Activated naive CD4-positive, alpha-beta T cell (primary cell): ENCODE measurements at places on chromosomes 4 and X.

- DNase-seq = no peak
These were observed 34.2 kb upstream of the SLIT2 start for GRCh38 chr4:20217521-20217920.

DNA sequence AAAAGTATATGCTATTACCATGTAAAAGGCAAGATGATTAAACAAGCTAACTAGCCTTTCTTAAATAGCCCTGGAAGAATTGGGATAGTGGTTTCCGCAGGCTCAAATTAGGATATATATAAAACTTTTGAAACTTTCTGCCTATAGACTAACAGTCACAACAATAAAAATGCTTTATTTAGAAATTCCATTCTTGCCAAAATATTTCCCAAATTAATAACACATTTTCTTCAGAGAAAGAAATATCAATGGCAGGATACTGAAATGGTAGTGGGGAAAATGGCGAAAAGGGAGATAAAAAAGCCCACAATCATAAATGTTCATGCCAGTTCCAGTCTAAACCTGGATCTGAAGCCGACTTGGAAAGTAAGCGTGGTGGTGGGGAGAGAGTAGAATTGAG is 56.0 kb downstream of the MAD2L1 start:
- no peak for DNase-seq

GRCh38 chrX:23854122-23854521 is 53.6 kb downstream of the APOO start:
- no peak for DNase-seq

DNA sequence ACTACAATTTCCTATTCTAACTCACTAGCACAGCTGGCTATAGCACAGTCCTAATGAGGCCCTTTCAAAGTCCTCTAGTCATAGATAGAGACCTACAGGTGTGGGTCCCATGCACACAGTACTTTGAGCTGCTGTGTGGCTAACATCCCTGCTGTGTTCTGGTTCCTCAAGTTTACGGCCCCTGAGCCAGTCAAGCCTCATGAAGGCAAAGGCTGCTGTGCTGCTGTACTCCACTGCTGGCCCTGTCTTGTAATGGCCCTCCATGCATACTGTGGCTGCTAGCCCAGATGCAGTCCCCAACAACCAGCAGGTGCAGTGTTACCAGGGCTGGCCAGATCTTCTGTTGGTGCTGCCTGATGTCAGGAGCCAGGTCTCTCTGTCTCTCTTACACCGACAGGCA is 23.4 kb upstream of the ENPEP start:
- DNase-seq = no peak

DNA sequence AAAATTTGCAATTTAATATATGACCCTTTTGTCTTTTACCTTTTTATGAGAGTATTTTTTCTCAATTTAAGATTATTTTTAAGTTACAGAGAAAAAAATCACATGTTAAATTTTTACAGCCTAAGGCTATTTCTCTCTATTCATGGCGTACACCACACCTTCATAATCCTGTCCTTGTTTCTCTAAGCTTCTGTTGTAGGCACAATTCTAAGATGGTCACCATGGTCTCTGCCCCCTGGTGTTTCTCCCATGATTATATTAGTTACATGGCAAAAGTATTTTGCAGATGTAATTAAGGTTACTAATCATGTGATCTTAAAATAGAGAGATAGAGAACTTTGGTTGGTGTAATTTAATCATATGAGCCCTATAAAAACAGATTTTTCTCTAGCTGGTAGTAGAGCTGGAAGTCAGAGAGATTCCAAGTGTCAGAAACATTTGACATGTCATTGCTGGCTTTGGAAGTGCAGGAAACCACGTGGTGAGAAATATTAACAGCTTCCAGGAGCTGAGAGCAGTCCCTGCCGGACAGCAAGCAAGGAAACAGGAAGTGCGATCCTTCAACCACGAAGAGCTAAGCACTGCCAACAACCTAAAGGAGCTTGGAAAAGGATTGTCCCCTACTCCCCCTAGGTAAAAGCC is 89.8 kb downstream of the EIF4E start:
- no peak for DNase-seq

DNA sequence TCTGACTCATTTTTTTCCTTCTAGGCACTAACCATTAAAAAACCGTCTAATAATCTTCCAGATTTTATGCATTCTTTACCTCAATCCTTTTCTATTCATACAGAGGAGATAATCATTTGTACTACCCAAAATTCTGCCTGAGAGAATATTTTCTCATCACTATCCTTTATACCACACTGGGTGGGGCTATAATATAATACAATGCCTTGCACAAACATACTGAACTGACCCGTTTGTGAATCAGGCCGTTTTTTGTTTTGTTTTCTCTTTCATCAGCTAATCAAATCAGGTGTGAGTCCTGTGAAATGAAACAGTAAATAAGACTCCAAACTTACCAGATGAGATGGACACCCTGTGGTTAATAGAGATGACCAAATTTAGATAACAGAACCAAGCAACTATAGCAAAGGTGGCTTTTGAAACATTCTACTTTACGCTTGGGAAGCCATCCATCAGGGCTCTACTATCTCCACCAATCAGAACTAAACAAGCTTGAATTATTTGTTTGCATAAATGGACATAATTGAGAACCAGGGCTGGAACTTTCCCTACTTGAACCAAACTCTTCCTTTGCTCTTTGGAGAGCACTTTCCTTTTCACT is 573.0 kb downstream of the GABRG1 start:
- no peak for DNase-seq

DNA sequence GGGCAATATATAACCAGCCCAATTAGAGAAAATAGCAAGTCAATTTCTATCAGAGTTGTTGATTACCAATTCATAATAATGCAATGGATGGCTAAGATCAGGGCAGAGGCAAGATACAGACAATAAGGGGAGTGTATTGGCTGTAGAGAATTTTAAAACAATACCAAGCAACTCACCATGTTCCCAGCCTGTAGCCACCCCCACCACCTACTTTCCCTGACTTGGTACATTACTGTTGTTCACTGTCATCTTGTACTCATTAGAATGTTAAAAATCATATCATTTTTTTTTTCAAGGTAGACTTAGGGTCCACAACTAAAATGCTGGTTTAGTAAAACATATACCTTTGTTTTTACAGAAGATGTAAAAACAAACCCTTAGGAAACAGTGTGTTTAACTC is 27.7 kb downstream of the HNRNPD start:
- DNase-seq = no peak

GRCh38 chr4:107058828-107059227 is 22.7 kb upstream of the DKK2 start:
- DNase-seq = no peak

GRCh38 chrX:17692709-17693346 is 44.5 kb upstream of the SCML1 start:
- DNase-seq = no peak

DNA sequence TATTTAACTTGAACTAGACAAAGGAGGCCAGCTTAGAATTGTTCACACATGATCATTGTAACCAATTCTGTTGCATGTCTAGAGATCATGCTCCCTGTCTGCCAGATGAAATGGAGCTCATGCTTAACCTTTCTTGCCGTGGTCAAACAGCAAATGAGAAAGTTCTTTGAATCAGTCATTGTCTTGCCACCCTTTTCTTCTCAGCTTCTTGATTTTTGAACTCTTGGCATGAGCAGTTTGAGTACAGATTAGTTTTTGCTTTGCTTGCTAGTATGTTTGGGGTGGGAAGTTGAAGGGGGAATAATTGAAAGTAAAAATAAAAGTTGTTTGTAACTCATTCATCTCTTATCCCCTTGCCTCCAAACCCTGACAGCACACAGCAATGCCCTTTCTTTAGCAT is 4.7 kb downstream of the MTM1 start:
- no peak for DNase-seq

- no peak for DNase-seq
These were observed 102.1 kb upstream of the MID1IP1 start for GRCh38 chrX:38699121-38699520.

- no peak for DNase-seq
These were observed 224.7 kb upstream of the PPP1R2C start for GRCh38 chrX:43002526-43003203.

GRCh38 chr4:138209094-138209493 is 33.1 kb downstream of the SLC7A11 start:
- no peak for DNase-seq

GRCh38 chrX:72620550-72621145 is 48.0 kb upstream of the HDAC8 start:
- no peak for DNase-seq

GRCh38 chr4:52837716-52838558 is 24.2 kb upstream of the RASL11B start:
- no peak for DNase-seq

GRCh38 chrX:11367609-11368430 is 74.6 kb downstream of the AMELX start:
- DNase-seq = no peak

- no peak for DNase-seq
These were observed 5.7 kb downstream of the RAB40A start for GRCh38 chrX:103513476-103514108.
